Activated CD8-positive, alpha-beta memory T cell treated with anti-CD3 and anti-CD28 coated beads, Interleukin-2, amount 10 ng/mL, durations not matched to agents 7 days and 5 days (primary cell): ENCODE measurements at places on chromosomes 5 and 9.
A peak's percentile ranks its signal among the peaks of the same experiment; 100 is the strongest.

DNA sequence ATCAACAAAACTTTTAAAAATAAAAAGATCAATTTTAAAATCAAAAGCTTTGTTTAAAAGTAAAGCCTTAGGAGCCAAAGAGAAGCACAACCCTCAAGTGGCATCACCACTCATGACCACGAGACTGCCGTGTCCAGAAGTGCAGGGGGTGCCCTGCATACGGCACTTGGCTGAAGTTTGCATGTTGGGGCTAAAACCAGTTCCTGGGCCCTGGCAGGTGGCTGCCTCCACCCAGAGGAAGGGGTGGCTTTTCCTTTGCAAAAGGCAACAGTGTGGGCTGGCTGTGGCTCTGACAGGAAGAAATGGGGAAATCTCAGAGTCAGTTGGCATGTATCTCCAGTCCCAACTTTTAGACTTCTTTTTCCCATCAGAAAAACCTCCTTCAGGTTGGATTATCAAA is 15.3 kb downstream of the TRMO start:
- peak; percentile 52 for DNase-seq

DNA sequence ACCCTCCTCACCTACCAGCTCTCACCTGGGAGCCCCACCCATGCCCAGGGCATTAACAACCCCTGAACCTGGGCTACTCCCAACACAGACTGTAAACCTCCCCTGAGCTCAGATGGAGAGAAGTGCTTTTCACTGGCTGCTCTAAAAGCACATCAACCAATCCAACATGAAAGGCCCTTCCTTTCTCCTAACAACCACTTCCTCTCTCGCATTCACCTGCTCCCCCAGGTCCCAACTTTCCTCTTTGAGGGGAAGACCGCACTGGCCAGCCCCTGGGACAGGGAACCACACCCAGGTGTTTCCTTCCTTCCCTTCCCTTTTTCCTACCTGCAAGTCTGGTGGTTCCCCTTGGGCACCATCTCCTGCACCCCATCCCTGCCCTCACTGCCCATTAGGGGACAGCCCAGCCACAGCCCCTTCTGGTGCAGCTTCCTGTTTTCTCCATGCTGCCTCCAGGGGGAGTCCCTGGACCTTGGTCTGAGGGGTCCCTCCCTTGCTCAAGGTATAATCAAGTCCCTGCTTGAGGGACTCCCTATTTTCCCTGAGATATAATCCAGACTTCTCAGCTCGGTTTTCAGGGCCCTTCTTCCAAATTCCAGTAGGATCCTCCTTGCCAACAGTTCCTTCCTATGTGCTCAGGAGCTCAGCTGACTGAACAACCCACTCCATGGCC is 30.5 kb upstream of the DAB2IP start:
- DNase-seq, result no peak

DNA sequence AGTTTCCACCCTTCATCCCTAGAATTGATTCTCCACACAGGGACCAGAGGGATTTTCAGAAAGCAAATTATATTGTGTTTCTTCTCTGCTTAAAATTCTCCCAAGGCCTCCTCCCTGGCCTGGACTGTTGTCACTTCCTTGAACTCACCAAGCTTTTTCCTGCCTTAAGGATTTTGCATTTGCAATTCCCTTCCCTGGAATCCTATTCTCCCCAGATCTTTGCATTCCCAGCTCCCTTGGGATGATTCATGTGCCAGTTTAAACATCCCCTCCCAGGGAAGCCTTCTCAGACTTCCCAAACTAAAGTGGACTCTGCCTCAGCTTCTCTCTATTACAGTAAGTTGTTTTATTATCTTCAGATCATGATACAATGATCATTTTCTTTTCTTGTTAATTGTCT is 35.2 kb upstream of the PDE8B start:
- DNase-seq, result no peak

DNA sequence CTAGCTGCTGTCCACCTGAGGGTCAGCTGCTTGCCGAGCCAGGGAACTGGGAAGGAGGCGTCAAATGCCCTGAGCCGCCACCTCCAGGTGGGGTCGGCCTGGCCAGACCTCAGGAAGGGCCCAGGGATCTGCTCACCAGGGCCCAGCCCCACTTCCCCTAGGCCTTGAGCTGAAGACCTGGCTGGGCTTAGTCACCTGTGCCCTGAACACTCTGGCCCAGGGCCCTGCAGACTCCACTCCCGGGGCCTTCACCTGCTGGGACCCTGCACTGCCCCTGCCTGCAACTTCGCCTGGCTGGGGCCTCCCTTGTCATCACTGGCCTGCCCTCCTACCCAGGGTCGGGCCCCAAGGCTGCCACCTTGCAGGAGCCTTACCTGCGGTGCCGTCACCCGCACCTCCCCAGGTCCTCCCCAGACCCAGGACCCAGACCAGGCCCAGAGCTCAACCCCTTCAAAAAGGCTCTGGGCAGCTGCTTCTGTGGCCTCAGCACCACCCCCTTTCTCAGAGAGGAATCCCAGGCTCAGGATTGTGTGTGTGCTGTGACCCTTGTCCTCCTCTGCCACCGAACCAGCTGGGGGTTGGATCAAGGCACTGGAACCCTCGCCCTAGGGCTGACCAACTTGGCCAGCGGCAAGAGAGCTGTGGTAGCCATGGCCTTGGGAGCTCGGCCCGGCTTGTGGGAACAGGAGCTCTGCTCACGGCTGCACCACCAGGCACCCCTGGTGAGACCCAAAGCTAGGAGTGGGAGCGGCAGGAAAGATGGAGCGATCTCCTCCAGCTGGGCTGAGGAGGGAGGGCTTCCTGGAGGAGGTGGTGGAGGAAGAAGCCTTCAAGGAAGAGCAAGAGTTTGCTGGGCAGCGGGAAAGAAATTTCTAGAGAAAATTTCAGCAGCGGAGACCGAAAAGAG is 1.2 kb upstream of the NELFB start:
- DNase-seq, result no peak

DNA sequence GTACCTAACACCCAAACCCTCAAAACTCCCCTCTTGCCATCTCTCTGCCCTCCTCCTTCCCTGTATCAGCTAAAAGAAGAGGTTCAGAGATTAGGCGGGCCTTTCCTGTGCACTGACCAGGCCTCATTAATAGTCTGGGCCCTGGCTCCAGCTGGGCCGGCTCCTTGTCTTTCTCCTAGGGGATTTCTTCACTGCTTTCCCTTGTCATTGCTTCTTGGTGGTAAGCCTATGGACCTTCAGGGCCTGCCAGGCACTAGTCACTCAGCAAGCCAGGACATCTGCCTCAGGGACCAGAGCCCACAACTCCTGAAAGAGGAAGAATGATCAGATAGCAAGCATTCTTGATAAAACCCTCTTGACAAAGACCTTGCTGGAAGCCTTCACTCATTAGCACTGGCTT is 50.9 kb downstream of the MRRF start:
- no peak for DNase-seq

DNA sequence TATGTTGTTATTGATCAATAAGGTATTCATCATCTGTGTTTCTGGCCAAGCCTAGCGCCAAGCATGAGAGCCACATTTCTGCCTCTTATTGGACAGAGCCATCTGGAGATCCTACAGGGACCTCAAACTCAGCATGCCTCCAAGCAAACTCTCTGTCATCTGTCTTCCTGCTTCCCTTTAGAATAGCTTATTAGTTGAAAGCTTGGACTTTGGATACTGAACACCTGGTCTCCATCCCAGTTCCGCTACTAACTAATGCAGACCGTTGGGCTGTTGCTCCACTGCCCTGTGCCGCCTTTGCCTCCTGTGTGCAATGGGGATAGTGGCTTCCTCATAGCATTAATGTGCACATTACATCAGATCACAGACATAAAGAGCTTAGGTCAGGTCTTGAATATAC is 65.5 kb downstream of the MAP1B start:
- no peak for DNase-seq

DNA sequence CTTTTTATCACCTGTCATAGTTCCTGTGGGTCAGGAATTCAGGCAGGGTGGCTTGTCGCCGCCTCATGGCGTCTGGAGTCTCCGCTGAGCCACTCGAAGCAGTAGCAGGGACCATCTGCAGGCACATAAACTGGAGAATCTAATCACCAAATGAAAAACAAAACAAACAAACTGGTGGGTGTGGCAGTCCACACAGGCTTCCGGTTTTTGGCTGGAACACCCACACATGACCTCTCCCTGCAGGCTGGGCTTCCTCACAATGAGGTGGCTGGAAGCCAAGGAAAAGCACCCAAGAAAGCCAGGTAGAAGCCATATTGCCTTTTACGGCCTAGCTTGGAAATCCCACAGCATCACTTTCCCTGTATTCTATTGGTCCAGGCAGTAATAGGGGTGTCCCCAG is 197.0 kb downstream of the SYK start:
- DNase-seq, result no peak

DNA sequence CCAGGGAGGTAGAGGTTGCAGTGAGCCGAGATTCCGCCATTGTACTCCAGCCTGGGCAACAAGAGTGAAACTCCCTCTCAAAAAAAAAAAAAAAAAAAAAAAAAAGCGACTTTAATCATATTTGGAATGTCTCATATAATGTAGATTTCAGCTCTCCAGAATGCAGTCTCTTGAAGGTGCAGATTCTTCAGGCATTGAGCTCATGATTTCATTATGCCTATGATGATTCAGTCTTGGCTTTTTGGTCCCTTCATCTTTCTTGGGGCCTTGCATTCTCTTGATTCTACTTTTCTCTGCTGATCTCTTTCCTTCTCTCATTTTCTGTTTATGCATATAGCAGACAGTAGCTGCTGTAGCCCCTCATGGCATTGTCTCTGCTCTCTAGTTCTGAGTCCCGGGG is 22.9 kb downstream of the KDM4C start:
- no peak for DNase-seq

GRCh38 chr5:159034083-159034824 is 65.5 kb downstream of the EBF1 start:
- no peak for DNase-seq

DNA sequence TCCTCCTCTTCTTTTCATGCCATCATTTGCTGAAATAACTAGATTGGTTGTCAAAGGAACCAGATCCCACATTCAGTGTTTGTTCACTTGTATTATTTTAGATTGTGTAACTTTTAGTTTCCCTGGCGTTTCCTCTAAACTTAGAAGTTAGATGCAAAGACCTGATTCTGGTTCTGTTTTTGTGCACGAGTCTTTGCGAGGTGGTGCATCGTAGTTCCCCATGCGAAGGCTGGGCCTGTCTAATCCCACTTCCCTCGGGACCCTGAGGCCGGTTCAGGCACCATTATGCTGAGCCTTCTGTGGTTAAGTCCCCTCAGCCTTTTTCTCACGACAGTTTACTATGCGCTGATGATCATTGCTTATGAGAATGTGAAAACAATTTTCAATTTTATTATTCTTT is 219.1 kb upstream of the OTULINL start:
- no peak for DNase-seq

- DNase-seq, result no peak
These were observed 1.0 kb downstream of the CYSTM1 start for GRCh38 chr5:140176031-140176387.

DNA sequence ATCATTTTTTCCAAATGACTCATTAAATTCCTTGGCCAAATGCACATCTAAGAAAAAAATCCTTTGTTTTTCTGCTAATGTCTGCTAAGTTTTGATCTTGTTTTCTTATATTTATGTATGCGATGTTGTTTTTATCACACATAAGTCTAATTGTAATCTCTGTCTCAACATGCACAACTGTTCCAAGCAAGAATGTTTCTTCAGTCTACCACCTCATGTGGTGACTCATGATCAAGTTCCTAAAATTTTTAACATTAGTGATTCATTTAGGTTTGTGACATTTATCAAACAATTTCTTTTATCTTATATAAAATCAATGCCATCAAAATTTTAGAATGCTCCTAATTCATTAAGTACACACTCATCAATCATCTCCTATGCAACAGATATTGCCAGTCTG is 763.9 kb upstream of the FAM174A start:
- DNase-seq, result no peak

GRCh38 chr9:20651939-20652338 is 29.6 kb upstream of the MLLT3 start:
- no peak for DNase-seq

- DNase-seq, result no peak
These were observed 76.3 kb downstream of the ERMP1 start for GRCh38 chr9:5756633-5757032.

DNA sequence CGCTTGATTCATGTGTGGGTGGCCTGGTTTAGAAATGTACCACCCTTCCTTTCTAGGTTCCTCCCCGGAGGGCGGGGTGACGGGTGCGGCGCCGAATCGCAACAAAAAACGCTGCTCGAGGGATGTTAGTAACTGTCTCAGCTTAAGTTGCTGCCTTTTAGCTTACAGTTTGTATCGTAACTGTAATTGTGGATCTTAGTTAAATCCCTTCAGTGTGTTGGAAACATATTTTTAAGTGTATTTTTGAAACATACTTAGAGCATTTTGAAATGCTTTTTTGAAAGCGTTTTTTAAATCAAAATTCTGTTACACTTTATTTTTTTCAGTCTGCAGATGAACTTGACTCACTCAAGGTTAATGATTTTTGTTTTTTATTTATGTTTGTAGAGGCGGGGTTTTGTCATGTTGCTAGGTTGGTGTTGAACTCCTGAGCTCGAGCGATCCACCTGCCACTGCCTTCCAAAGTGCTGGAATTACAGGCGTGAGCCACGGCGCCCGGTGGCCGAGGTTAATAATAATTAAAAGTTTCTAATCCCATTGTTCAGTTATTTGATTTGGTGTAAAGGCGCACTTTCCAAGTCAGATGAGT is 997 bp upstream of the CHD1 start:
- DNase-seq, result no peak

- DNase-seq, result no peak
These were observed 70.1 kb upstream of the MEF2C start for GRCh38 chr5:88952996-88953643.

GRCh38 chr9:89428901-89429890 is 68.7 kb downstream of the SEMA4D start:
- DNase-seq, result peak; percentile 77

DNA sequence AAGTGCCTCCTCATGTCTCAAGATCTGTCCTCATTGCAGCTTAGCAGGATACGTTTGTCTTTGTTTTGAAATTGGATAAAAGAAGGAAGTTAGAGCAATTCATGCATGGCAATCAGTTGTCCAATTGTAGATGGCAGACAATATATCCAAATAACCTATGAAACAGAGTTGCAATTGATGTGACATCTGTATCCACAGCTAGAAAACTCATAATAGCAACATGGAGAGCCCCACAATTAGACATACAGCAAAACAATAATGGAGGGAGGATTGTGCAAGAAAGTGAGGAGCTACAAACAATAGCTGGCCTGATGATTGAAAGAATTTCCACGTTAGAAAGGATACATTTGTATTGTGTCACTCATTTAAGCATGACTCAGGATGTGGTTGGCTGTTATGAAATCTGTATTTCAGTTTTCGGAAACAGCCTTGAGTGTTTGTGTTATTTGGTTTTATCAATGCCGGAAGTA is 132.0 kb downstream of the FAM174A start:
- no peak for DNase-seq

- peak; percentile 75 for DNase-seq
These were observed 33.5 kb downstream of the PDGFRB start for GRCh38 chr5:150122158-150122510.
